Inflammatory macrophage treated with lipopolysaccharide for 4 hours (primary cell): ENCODE measurements at places on chromosomes 3 and 15.

DNA sequence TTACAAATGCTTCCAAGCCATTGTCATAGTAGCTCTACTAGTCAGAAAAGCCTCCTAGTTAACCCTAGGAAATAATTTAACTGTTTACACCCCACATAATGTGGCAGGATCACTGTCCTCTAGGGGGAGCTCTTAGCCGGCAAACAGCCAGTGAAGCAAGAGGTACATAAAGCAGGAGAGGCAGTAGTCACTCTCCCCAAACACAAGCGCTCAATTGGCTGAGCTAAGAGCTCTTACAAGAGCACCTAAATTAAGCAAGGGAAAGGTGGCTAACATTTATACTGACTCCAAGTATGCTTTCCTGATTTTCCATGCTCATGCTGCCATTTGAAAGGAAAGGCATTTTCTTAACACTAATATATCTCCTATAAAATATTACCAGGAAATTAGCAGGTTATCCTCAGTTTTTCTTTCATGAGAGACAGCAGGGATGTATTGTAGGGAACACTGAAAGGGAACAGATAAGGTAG, 37.6 kb downstream of the NCEH1 start:
- DNase-seq = peak; percentile 82

DNA sequence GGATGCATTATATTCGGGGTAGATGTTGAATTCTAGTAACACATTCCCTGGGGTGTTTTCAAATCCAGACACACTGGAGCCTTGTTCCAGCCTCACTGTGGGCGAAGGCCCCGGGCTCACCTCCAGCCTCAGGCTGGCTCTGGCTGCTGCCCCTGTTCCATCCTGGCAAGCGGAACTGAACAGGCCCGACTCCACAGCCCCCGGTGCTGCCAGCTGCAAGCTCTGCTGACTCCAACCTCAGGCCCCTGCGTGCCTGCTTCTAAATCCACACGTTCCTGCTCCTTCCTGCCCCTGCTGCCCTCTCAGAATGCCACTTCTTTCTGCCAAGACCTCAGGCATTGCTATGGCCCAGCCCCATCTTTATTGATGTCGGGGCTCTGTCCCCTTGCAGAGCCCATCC, 90.6 kb downstream of the LIPC start:
- no peak for DNase-seq

DNA sequence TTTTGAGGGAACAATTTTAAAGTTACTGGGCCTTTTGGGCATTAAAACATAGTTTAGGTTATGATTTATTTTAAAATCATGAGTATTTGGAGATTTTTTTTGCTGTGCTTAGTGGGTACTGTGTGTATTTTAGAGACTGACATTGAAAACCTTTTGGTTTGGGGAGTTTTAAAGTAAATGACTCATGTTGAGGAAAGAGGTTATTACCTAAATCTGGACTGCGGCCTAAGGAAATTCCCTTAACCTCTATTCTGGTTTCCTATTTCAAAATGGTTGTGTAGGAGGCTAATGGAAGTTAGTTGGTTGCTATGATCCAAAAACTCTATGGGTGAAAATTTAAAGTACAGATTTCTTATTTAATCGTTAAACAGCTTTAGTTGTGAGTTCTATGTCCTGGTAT, 57.3 kb upstream of the DPH6 start:
- peak; percentile 61 for DNase-seq

- DNase-seq = peak; percentile 80
Observed at GRCh38 chr3:172701751-172702150, 9.1 kb downstream of the NCEH1 start.

DNA sequence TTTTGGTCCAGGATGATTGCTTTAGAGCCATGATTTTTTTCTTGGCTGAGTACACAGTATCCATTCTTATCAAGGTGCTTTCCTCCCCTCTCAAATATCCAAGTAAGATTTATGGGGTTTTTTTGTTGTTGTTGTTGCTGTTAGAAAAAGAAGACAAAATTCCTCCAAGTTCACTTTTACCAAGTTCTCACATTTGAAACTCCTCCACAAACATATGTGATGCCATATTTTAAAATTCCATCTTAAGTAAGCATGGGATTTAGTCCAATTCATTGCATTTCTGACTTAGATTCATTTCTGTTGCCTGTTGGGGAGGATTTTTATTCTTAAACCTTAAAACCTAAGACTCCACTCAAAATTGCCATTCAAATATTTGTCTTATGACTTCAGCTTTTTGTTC, 128.6 kb upstream of the SPATA12 start:
- DNase-seq = no peak

DNA sequence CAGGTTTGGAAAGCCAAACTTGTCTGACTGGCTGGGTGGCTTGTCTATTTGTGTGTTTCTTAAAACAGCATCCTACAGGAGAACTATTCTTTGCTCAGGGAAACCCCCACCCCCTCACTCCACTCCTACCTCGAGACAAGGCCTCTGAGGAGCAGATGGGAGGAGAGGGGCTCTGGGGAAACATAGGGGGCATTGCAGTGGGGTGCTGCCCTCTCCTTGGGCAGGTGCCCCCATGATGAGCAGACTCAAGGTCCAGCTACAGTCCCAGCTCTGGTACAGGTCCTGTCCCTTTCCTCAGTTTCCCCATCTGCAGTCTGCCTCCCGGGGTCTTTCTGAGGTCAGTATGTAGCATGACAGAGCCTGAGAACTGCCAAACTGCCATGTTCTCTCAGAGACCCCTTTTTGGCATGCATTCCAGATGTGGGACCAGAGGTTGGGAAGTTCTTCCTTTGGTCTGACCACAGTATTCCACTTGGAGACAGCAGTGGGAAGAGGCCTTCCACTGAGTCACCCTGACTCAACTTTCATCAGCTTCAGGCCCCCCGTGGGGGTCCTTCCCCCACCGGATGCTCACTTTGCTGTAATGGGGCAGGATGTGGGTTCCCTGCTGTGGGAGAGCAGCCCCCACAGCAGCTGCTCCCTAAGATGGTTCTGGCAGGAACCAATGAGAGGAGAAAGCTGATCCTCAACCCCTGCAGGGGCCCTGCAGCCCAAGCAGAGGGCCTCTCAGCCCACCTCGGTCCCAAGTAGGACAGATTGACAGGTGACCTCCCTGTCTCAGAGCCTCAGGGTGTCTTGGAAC, 32.3 kb upstream of the CYP11A1 start:
- no peak for DNase-seq

DNA sequence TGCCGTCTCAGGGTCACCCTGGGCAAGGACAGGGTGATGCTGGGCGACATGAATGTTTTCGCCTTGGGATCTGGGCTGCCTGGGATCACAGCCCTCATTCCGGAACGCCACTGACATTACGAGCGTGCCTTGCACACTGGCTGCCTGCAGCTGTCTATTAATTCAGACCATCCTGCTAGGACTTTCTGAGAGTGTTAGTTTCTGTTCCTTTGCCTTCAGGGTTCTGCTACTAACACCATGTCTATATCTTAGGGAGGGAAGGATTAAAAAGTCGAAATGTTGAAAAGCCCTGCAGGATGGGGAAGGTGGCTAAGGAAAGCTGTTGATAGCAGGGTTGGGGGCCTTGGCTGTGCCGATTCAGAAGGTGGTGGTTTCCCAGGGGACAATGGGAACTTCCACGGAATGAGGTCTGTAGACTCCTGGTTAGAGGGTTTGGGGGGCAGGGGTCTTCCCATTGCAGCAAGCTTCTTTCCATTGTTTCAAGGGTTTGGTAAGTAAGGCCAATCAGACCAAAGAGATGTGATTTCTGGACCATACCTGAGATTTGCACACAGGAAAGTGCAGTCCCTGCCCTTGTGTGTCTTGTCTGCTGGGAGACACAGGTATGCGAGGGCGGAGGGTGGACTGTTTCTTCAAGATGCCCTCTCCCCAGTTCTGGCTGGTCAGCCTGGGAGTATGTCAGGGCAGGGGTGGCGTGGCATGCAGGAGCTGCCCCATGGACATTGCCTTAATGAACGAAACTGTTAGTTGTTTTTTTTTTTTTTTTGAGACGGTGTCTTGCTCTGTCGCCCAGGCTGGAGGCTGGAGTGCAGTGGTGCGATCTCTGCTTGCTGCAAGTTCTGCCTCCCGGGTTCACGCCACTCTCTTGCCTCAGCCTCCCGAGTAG, 50.9 kb downstream of the RGMA start:
- no peak for DNase-seq

GRCh38 chr3:60095930-60096329, 1046.1 kb upstream of the CFAP20DC start:
- no peak for DNase-seq
